ENCODE measurements at places on chromosomes 4 and X. TPM values are rescaled to one million over a fixed set of nuclear protein-coding genes. Genes with fewer than 3 reads are reported as not detected.

Gene F11
- not detected for total RNA-seq

Gene SHISA3
- total RNA-seq, result not detected

Gene SMIM31
- not detected for total RNA-seq

Gene NAP1L3
- total RNA-seq, result 3.1 TPM

Gene ADAMTS3
- total RNA-seq, result 2.2 TPM

Gene MID2
- total RNA-seq, result 9.3 TPM

Gene NHSL2
- total RNA-seq, result 0.07 TPM

Gene FGFR3
- total RNA-seq, result 8.6 TPM

DNA sequence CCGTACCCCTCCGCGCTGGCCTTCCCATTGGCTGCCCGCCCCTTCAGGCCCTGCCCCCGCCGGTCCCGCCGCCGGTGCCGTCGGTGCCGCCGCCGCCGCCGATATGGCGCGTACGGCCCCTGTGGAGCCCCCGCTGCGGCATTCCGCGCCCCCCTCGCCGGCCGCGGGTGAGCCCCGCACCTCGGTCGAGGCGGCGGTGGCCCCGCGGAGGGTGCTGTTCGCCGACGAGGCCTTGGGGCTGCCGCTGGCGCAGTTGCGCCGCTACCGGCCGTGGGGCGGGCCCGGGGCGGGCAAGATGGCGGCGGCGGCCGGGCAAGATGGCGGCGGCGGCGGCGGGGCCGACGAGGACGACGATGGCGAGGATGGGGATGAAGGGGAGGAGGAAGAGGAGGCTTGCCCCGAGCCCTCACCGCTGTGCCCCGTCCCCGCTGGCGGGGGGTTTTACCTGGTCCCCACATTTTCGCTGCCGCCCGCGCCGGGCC lies at the start of gene PPP1R3F:
Gene PPP1R3F, plus strand, starts transcription at position 27 of the 482 bp plus-strand sequence. Its CDS starts 77 bp downstream, at position 104.
- no peak for DNase-seq

GRCh38 chr4:87855559-87855958 lies 22.8 kb downstream of the MEPE start:
- DNase-seq, result no peak

GRCh38 chr4:41104155-41104554 lies 110.2 kb downstream of the APBB2 start:
- DNase-seq, result no peak

DNA sequence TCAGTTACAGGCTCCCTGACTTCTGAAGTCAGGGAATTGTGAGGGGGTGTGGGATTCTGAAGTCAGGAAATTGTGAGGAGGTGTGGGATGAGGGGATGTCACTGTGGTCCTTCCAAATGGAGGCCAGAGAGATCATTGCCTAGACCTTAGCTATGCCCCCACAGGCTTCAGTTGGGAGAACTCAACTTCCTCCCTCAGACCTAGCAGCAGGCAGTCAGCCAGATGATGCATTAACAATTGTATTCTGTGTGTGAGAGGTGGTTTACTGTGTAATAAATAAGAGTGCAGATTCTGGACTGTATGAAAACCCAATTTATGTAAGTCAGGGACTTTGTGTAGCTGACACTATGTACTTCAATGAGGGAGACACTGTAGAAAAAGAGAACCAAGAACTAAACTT lies 65.7 kb downstream of the FREM3 start:
- no peak for DNase-seq

GRCh38 chr4:187562345-187562744 lies 433.2 kb upstream of the ZFP42 start:
- no peak for DNase-seq

- no peak for DNase-seq
Observed at GRCh38 chr4:96598465-96598864, 758.6 kb downstream of the PDHA2 start.

GRCh38 chr4:170248029-170248428 lies 158.3 kb upstream of the AADAT start:
- no peak for DNase-seq

GRCh38 chrX:48472851-48473703 lies 2.9 kb upstream of the FTSJ1 start:
- no peak for DNase-seq

- DNase-seq, result no peak
Observed at GRCh38 chr4:1209821-1210220, 37.4 kb upstream of the SPON2 start.

DNA sequence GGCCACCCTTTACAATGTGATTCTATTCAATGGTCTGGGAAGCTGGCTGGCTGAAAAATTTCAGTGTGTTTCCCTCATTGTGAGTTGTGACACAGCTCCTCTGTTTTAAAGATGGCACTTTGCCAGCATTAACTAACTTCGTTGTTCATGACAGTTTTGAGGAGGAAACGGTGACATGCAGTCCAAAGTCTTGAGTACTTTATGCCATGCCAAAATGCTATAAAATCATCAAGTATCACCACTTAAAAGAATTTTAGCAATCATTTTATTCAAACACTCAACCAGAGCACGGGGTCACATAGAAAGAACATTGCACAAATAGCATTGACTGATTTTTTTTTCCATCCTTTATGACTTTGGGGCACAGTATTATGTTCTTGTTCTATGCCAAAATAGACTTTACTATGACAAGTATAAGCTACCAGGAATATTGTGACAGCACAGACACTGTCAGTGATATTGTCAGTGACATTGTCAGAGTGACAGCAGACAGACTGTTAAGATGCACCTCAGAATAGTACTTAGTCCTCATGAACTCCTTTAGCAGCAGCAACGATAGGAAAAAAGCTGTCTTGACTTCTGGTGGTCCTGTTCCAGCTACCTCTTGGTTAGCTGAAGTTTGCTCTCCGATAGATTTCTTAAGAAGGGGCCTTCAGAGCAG lies 46.7 kb downstream of the CXCL13 start:
- DNase-seq, result no peak

DNA sequence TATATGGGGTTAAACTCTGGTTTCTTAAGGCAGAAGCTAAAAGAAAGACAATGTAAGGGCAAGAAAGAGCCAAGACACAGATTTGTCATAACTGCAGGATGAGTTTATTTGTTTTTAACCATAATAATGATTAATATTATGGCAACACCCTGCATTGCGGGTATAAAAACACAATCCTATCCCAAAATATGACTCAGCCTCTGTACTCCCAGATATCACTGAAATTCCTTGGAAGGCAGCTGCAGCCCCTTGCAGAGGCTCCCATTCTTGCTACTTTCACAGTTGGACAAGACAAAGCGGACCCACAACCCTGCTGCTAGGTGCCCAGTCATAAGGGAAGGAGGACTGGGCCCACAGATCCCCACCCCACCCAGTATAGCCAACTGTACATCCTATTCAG lies 20.4 kb upstream of the FGF16 start:
- DNase-seq, result no peak

GRCh38 chrX:100915562-100915961 lies 13.2 kb downstream of the XKRX start:
- DNase-seq, result no peak

- DNase-seq, result peak; percentile 66
Observed at GRCh38 chr4:24781999-24782745, 13.2 kb upstream of the SOD3 start.

GRCh38 chrX:108439426-108439942 lies at the start of gene COL4A5:
COL4A5 (plus strand) TSS chrX:108439838; CDS start chrX:108440126, 288 bp downstream.
- DNase-seq, result peak; percentile 77

GRCh38 chrX:101462892-101463291 lies 22.4 kb upstream of the ARMCX4 start:
- DNase-seq, result peak; percentile 8

GRCh38 chr4:3436798-3437581 lies 4.8 kb upstream of the HGFAC start:
- DNase-seq, result peak; percentile 82

DNA sequence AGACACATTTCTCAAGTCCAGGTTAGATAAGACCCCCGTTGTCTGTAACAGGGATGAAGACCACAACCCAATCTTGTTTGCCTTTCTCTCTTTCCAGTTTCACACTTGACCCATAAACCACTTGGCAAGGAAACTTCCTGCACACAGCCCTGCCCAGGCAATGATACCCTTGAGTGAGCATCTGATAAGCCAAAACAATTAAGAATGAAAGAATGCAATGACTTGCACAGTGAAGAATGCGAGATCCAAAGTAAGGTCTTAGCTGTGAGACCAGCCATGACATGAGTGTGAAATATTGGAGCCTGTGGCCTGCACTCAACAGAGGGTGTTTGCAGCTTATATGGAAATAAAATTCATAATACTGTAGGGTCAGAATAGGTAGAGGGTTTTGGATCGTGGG lies 37.9 kb upstream of the MXRA5 start:
- DNase-seq, result peak; percentile 80

DNA sequence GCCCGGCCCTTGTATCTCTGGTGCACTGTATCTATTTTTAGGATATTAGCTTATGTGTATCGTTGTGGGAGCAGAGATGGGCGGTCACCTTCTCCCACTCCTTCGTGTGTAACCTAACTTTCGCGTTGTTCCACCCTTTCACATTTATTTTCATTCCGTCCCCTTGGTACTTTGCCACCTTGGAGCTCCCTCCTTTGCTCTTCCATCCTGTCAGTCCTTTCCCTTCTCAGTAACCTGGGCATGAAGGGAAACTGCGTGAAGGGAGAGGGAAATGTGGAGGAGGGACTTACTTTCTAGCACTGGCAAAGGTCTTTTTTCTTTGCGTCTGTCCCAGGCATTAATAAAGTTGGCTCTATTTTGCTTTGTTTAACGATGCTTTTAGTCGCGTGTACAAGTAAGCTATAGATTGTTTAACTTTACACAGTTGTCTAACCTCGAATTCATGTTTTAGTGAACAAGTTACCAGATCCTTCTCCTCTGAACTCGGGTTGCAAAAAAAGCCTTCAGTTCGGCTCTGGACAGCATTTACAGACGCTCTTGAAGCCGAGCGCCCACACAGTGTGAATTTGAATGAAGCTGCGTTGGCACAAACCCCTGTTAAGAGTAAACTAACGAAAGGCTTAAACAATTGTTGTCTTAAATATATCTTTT lies 3.9 kb downstream of the PCDH10 start:
- peak; percentile 36 for DNase-seq

DNA sequence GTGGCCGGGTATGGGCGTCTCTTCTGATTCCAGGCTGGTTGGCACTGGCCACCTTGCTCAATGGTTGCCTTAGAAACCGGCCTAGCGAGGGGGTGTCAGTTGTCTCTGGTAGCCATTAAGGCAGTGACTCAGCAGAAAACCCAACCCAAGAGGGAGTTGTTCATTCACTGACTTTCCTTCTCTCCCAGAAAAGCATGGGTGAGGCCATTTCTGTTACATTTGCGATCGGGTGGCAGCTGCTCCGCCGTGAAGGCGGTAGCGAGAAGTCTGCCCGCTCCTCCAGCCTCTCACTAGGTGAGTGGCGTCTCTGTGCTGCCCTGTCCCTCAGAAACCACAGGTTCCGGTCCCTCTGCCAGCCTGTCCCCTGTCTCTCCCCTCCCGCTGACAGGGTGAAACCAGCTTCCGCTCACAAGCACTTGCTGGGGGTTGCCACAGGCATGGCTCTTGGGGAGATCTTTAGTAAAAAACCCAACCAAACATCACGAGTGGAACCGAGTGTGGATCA lies 17.4 kb downstream of the IRAK1 start:
- DNase-seq, result peak; percentile 38

GRCh38 chrX:68203646-68204045 lies 229.6 kb downstream of the OPHN1 start:
- no peak for DNase-seq

- DNase-seq, result no peak
Observed at GRCh38 chr4:2253160-2254084, 8.5 kb downstream of the MXD4 start.

- no peak for DNase-seq
Observed at GRCh38 chr4:186345184-186345583, 79.2 kb downstream of the F11 start.

GRCh38 chr4:167234316-167234881 lies at the start of gene SPOCK3:
SPOCK3 (minus strand) TSS chr4:167234494.
- peak; percentile 39 for DNase-seq

- no peak for DNase-seq
Observed at GRCh38 chr4:8917321-8917811, 45.7 kb upstream of the HMX1 start.

DNA sequence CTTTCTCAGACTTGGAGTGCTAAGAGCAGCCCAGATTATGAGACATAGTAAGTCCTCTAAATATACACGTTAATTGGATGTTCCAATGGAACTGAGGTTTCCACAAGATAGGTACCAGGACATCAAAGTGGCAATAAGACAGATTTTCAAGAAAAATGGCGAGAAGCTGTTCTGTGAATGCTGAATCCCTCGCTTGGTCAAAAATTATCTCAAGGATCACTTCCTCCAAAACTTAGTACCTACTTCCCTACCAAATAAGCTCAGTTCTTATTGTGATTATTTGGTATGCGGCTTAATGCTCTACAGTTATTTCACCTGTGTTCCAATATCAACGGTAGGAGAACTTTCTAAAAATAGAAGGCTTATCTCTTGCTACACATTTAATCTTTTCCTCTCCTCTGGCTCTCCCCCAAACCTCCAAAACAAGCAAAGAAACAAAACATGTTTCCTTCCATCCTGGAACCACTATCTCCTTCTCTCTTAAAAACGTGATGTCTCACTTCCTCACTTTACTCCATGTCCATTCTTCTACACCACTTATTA lies 14.7 kb downstream of the PDGFC start:
- no peak for DNase-seq

- no peak for DNase-seq
Observed at GRCh38 chr4:73303711-73304110, 45.1 kb upstream of the ANKRD17 start.

DNA sequence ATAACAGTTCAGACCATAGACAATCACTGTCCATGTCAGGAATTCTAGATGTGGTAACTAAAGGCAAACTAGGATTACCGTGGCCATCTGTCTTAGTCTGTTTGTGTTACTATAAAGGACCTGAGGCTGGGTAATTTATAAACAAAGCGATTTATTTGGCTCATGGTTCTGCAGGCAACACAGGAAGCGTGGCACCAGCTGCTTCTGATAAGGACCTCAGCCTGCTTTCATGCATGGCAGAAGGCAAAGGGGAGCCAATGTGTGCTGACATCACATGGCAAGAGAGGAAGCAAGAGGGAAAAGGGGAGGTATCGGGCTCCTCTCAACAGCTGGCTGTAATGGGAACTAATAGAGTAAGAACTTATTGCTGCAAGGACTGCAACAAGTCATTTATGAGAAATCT lies 376.7 kb downstream of the GPM6A start:
- DNase-seq, result no peak

GRCh38 chr4:107449611-107450369 lies 270.2 kb downstream of the PAPSS1 start:
- DNase-seq, result no peak

GRCh38 chr4:2436301-2436700 lies 17.5 kb downstream of the CFAP99 start:
- DNase-seq, result no peak

DNA sequence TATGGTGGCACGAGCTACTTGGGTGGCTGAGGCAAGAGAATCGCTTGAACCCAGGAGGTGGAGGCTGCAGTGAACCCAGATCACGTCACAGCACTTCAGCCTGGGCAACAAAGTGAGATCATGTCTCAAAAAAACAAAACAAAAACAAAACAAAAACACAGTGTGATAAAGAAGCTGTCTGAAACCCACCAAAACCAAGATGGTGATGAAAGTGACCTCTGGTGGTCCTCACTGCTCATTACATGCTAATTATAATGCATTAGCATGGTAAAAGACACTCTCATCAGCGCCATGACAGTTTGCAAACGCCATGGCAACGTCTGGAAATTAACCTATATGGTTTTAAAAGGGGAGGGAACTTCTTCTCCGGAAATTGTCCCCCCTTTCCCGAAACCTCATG lies 29.4 kb upstream of the OPHN1 start:
- DNase-seq, result peak; percentile 32

GRCh38 chrX:71282514-71283402 lies 677 bp upstream of the NONO start:
- DNase-seq, result no peak

- DNase-seq, result peak; percentile 34
Observed at GRCh38 chr4:188439641-188440311, 300.5 kb downstream of the TRIML1 start.
